Activated CD8-positive, alpha-beta memory T cell treated with anti-CD3 and anti-CD28 coated beads, Interleukin-2, amount 10 ng/mL, durations not matched to agents 7 days and 5 days (primary cell): ENCODE measurements at places on chromosomes 3 and 15. TPM values are rescaled to one million over a fixed set of nuclear protein-coding genes. Genes with fewer than 3 reads are reported as not detected.
A peak's percentile ranks its signal among the peaks of the same experiment; 100 is the strongest.

DNA sequence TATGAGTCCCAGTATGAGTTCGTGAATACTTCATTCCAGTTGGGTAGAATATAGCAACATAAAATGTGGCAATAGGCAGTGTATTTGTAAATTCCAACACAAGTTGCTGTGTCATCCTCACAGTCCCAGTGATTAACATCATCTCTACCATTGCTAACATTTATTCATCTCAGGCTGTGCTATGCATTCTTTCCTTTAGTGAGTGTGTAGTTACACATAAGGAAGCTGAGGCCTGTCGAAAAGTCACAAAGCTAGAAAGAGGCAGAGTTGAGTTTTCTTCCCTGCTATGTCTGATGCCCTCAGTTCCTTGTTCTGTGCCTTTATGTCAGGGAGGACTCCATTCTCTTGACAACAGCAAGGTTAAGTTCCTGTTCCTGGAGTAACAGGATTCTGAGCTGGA lies 96.4 kb downstream of the FNDC3B start:
- no peak for DNase-seq

DNA sequence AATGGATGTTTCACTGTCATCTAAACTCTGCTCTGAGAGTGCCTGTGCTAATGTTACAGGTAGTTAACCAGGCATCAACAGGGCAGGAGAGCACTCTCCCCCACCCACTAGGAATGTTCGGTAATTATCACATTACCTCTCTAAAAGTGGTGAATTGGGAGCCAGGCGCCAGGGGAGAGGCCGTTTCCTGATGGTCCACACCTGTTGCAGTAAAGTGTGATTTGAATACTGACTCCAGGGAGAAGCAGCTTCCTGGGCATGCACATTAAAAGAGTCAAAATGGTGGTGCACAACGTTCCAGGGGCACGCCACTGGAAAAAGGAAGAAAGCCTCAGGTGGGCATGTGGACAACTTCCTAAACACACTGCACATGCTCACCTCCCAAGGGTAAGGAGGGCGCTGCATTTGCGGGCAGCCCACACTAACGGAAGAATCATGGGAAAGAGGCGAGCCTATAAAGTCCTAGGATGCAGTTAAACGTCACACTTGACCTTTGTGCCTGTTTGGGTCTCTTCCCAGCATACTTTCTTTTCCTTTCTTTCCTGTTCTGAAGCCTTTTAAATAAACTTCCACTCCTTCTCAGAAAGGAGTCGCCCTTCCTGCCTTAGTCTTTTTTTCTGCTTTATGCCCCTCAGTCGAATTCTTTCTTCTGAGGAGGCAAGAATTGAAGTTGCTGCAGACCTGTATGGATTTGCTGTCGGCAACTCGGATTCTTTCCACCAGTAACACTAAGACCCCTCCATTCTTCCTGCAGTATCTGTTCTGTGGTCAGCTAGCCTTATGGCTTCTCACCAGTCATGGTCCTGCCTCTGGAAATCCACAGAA lies 28.9 kb upstream of the GPD1L start:
- DNase-seq = no peak

DNA sequence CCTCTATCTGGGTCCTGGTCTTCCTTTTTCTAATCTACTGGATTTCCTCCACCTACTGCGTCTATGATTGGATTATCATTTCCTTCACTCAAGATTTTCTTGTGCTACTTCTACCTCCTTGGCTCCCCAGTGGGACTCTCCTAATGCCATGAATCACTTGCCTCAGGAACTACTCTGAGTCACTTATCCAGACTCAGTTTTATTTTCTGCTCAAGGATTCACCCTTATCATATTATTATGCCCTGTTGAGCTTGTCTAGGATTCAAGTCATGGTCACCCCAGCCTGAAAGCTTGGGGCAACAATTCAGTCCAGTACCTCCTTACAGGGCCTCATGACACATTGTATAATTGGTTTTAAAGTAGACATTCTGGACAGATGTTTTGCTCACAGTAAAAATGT lies 968.1 kb downstream of the ROBO1 start:
- no peak for DNase-seq

GRCh38 chr3:185960522-185961288 lies 22.9 kb upstream of the TRA2B start:
- DNase-seq = no peak

DNA sequence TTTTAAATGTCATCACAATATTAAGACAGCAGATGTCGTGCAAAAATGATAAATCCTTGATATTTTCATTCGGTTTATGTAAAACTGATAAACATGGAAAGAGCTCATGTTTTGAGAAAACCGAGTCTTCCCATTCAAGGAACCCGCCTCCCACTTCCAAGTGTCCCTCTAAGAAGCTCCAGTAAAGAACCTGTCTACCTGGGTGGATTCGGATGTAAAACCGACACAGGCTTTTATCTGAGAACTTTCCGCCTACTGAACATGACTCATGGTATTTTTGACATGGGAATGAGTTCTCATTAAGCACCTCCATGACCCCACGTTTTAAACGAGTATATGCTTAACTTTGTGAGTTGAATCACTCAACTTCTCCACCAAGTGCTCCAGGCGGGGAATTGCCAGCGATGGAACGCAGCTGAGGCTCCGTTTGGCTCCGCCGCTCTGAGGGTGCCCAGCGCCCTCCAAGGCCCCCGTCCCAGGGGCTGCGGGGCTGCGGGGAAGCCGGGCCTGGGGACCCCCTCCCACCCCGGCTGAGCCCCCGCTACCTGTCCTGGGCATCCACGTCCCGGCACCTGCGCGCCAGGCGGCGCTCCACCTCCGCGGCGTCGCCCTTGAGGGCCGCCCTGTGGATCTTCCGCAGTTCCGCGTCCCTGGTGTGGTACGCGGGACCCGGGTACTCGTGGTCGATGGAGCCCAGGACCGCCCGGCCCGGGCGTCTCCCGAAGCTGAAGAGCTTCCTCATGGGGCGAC lies 119.9 kb downstream of the LMLN start:
- peak; percentile 42 for DNase-seq

The FEZF2 gene
- not detected for total RNA-seq

The SLC12A1 gene
- total RNA-seq = not detected

GRCh38 chr3:48945432-48945831 lies 26.8 kb downstream of the ARIH2 start:
- no peak for DNase-seq

The LRRN1 gene
- total RNA-seq = 0.26 TPM
